ELR (cell line): ENCODE measurements at places on chromosomes 2 and 18.

- DNase-seq, result peak; percentile 92
Measured at GRCh38 chr2:160227293-160227915, 27.3 kb upstream of the ITGB6 start.

DNA sequence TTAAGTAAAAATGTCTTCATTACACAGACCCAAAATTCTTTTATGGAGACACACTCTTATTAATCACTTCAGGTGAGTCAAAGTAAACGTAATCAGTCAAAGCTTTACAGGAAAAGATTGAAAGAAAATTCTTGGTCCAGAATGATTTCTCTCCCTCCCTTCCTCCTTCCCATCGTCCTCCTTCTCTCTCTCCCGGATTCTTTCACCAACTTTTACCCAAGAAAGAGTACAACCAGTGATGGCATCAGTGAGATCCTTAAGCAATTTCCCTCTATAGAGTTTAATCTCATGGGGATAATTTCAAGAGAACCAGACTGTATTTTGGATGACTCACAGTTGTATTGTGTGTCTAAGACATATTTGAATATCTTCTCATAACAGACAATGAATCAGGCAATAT lies 258.1 kb downstream of the ALK start:
- DNase-seq, result peak; percentile 68

DNA sequence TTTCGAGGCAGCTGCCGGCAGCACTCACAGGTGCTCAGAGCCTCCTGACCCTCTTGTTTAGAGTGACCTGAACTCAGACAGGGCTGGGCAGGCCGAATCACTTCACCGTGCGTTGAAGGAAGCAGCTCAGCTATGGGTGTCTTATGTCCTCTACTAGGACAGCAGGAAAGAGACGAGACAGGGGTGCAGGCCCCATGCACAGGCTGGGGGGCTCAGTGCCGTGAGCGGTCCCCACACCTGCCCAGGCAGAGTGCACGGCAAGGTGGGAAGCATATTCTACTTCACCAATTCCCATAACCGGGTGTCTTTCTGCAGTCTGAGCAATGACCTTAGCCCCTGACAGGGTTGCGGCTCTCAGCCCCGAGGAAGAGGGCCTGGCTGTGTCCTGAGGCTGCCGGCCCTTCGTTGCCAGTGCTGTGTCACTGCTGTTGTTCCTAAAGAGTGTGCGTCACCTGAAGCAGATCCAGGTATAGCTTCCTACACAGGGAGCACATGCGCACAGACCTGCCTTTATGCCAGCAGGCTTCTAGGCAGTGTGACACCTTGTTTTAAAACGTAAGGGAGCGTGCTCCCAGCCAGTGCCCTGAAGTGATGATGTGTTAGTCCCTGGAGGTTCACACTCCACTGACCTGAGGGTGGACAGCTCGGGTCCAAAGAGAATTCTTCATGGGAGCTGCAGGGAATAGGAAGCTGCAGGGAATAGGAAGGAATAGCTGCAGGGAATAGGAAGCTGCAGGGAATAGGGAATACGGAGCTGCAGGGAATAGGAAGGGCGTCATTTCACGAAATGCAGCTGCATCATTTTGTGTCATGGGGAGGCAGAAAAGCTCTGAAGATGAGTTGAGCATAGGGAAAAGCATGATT lies 207.9 kb upstream of the SALL3 start:
- no peak for DNase-seq

DNA sequence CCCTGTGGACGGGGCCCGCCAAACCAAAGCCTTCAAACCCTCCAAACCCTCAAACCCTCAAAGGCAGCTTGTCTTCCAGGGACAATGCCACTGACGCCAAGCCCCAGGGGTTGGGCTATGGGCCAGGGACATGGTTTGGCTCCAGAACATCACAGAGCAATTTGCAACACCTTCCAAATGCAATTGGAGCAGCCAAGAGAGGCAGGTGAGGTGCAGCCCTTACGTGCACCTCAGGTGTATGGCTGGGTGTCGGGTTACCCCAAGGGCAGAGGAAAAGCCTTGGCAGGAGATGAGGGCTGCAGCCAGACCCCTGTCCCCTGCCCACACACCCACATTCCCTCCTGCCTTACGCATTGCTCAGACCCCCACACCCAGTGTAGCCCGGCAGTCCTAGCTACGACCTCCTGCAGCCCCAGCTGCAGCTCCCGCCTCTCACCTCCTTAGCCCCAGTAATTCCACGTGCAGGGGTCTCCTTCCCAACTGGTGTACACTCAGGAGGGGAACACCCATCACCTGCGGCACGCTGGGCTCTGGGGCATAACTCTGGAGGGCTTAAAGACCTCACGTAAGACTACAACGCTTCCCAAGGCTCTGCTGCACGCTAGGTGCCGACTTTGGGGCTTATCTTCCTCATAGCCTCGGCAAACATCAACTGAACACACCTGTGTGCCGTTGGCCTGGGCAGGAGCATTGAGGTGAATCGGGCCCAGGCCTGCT lies 88.7 kb downstream of the TFCP2L1 start:
- no peak for DNase-seq

DNA sequence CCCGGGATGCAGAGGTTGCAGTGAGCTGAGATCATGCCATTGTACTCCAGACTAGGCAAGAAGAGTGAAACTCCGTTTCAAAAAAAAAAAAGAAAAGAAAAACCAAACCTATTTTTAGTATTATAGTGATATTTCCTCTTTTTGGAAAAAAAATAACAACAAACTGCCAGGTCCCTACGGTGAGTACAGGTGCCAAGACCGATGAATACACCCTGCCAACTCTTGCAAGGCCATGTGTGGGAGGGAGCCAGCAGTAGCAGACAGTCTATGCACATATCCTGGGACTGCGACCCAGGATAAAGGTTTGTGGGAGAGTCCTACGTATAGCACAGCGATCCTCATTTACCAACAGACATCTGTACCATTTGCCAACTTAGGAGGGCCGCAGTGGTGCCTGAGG lies 69.6 kb upstream of the DNMT3A start:
- DNase-seq, result no peak

DNA sequence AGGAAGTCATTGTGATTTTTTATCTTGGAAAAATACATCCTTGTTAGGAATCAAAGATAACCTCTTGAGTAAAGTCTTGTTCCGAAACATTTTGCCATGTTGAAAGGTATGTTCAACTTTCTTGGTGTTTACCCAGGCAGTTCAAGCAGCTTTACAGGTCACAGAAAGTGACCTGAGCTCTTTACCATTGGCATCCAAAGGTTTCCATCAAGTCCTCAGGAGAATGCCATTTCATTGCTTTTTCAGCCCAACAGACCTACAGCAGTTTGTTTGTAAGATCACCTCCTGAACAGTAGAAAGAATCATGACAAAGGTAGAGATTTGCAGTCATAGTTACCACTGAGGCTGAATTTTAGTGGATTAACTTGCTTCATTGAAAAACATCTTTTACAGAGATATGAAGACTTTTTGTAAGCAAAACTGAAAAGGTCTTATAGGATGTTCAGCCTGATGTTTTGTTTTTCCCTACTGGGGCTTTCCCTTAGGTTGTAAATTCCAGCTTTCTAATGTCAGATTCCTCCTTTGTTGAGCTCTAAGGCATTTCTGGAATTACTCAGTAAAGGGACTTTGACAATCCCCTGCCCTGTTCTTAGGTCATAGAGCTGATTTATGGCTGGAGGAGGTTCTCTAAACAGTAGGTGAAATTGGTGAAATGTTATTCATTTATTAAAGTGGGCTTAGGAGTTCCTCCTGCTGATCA lies 236.8 kb upstream of the RBMS1 start:
- DNase-seq, result no peak

GRCh38 chr2:80008596-80008995 lies 296.0 kb downstream of the LRRTM1 start:
- DNase-seq, result no peak

DNA sequence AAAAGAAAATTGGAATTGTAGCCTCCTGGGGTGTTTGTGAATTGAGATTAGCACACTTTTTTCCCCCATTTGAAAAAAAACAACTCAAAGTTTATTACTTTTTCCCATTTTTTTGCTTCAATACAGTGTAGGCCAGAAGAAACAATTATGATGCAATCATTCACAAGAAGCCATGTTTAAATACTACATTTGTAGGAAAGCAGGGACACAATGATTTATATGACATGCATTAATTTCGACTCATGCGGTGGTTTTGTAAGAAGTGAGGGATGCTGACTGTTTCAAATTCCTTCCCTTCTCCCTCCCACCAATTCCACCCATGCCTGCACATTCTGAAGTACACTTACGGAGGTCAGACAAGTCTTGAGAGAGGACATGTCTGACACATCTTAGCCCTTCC lies 774.2 kb upstream of the FSHR start:
- no peak for DNase-seq

- peak; percentile 72 for DNase-seq
Measured at GRCh38 chr18:61893309-61893970, 633 bp upstream of the RNF152 start.

DNA sequence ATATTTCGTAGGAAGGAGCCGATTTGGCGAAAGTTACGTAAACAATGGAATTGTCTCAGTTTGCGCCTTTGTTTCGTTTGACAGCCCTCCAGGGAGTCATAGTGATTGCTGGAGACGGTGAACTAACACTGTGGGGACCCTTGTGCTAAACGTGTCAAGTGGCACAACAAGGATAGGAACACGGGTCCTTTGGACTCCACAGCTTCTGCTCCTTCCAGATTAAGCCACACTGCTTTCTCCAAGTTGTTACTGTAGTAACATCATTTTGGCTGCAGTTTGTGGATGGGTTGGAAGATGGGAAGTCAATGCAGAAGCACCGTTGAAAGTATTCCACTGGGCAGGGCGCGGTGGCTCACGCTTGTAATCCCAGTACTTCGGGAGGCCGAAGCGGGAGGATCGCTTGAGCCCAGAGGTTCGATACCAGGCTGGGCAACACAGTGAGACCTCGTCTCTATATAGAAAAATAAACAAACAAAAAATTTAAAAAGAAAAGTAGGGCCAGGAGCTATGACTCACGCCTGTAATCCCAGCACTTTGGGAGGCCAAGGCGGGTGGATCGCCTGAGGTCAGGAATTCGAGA lies 636 bp upstream of the IMMT start:
- DNase-seq, result no peak

DNA sequence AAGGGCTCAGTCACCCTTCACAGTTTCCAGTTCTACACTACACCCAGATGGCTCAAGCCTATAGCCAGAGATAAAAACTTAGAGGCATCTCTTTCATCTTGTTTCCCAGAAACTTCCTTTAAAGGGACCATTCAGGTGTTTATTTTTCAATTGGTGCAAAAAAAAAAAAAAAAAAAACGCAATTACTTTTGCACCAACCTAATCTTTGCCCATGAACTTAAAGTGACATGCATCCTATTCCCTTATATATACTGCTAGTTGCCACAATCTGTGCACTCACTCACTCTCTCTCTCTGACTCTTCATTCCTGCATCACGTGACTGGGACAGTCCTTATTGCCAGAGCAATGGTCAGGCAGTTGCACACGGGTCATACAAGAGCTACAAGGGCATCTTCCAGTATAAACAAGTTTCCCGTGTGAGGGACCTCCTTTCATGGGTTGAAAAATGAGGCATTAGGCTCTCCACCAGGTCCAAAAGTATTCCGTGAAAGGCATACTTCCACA lies 789.4 kb downstream of the EPHA4 start:
- DNase-seq, result no peak

GRCh38 chr2:113117541-113118262 lies 9.7 kb upstream of the IL1RN start:
- DNase-seq, result peak; percentile 23
